Activated CD4-positive, alpha-beta memory T cell treated with anti-CD3 and anti-CD28 coated beads, Interleukin-2, amount 10 ng/mL, durations not matched to agents 7 days and 5 days (primary cell): ENCODE measurements at places on chromosomes 12 and 14. TPM values are rescaled to one million over a fixed set of nuclear protein-coding genes. Genes with fewer than 3 reads are reported as not detected.

Gene CHFR
- 78.7 TPM for total RNA-seq

Gene LRFN5
- total RNA-seq: not detected

Gene AVPR1A
- total RNA-seq: not detected

Gene RAPGEF3
- 1.4 TPM for total RNA-seq

Gene WBP11
- total RNA-seq: 92.7 TPM

Gene NFATC4
- total RNA-seq: not detected

Gene IFNG-AS1
- total RNA-seq: 0.40 TPM

Gene MANSC1
- 0.10 TPM for total RNA-seq

Gene SERPINA10
- not detected for total RNA-seq

Gene DBX2
- total RNA-seq: not detected

GRCh38 chr12:76504606-76505005 lies 55.0 kb downstream of the OSBPL8 start:
- no peak for DNase-seq

- no peak for DNase-seq
These were observed 11.5 kb upstream of the PRKAG1 start for GRCh38 chr12:49030119-49030518.

DNA sequence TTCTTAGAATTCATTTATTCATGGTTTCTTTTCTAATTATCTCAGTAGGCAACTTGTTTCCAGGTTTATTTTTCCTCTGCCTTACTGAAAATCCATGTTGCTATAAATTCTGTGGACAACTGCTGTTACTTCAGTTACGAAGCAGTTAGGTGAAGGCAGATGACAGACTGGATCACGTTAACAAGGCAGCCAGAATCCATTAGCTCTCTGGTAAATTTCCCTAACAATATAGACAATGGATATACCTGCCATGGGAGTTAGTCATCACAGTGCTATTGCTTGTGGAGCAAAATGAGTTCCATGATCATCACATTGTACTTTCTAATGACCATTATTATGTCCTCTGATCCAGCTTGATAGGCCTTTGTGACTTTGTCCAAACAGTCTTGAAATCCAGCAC lies 291.5 kb downstream of the NELL2 start:
- DNase-seq: no peak

GRCh38 chr12:104641862-104642261 lies 185.1 kb downstream of the CHST11 start:
- DNase-seq: no peak

- DNase-seq: no peak
These were observed 84.7 kb upstream of the CEP83 start for GRCh38 chr12:94544355-94544754.

GRCh38 chr14:75522983-75523318 lies 682 bp downstream of the BATF start:
- DNase-seq: no peak

GRCh38 chr12:29616664-29617406 lies 119.3 kb upstream of the OVCH1 start:
- no peak for DNase-seq

- no peak for DNase-seq
These were observed 230.2 kb downstream of the SLC41A2 start for GRCh38 chr12:104727726-104728465.

DNA sequence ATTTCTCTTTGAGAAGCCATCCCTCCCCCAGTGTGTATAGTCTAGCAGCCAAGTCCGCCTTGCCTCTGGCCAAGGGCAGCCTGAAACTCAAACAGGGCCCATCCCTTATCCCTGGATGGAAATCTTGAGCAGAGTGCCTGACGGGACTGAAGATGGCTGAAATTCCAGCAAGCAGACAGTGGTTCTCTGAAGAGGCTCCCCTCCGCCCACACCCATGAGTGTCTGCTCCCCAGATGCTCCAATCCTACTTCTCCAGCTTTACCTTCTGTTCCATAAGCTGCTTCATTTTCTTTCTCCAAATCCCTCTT lies 396.2 kb downstream of the NUAK1 start:
- no peak for DNase-seq

- no peak for DNase-seq
These were observed 113.4 kb downstream of the ETV6 start for GRCh38 chr12:11762723-11763326.

GRCh38 chr14:64191756-64192155 lies 102.4 kb downstream of the ESR2 start:
- no peak for DNase-seq

DNA sequence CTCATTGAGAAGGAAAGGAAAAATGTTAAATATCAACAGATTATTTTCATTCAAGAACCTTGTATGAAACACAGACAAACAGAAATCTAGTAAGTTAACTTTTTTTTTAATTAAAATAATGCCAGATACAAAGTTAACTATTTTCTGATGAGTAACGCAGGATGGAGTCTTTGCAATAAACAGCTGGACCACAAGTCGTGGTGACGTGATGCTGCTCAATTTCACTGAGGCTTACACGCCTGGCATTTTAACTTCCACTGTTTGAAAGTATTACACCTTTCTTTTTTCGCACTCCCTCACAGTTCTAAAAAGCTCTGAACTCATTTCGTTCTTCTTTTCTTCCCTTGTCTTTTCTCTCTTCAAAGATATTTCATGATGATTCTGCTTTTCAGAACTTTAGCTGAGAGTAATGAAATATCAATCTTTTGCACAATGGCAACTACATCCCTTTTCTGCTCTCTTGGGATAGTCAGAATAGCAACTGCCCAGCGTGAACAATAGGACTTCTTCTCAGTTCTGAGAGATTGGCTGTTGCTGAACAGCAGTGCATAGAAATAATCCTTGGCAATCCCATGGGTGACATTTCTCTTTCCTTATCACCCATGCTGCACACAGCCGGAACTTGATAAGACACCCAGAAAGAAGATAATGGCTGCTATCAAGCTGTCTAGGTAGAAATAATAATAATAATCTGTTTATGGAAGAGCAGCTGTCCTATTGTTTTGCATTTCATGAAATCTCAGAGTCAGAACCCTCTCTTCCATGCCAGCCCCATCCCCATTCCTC lies 160.5 kb downstream of the BTG1 start:
- DNase-seq: no peak

DNA sequence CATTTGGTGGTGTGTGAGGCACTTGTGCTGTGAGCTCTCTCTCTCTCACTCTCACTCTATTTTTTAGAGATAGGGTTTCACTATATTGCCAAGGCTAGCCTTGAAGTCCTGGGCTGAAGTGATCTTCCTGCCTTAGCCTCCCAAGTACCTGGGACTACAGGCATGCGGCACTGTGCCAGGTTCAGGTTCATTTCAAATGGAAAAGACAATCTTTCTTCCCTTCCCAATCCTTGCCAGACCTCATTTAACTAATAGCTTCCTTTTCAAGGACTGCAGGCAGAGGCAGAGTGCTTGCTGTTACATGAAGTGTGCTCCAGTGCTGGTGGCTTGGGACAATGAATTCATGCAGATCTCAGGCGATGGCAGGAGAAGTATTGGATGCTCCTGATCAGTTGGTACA lies 73.2 kb upstream of the BICD1 start:
- no peak for DNase-seq

DNA sequence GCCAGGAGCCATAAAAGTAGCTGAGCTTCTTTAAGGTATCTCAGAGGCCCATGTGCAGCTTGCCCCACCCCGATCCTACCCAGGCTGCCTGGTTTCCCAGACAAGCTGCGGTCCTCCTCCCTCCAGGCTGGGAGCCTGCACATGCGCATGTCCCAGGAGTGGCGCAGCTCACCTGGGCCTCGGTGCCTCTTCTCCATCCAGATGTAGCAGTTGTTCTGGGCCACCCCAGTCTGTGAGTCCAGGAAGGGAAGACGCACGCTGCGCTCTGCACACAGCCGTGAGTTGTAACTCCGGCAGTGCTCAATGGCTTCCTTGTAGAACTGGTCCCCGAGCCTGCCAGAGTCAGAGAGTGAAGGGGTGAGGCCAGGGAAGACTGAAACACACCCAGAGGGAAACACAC lies 122.3 kb downstream of the DPF3 start:
- no peak for DNase-seq

DNA sequence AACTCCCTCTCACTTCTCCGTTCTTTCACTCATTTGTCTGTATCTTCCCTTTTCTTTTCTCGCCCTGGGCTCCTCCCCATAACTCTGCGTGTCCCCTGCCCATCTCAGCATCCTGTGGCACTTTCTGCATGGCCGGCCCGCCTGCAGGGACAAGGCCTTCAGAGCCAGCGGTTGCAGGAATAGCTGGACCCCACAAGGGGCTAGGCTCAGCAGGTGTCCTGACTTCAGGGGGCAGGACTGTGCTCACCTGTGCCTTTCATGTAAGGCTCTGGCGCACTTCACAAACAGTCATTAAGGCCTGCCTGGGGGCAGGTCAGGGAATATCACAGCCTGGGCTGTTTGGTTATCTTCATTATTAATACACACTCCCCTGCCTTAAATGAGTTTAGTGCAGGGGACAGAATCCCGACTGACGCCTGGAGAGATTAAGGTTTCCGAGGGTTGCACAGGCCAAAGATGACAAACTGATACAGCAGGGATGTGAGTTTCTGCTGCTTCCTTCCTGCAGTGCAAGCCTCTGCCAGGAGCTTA lies 768.8 kb upstream of the TBX3 start:
- no peak for DNase-seq

GRCh38 chr12:31647086-31647491 lies 12.4 kb upstream of the ETFBKMT start:
- no peak for DNase-seq

DNA sequence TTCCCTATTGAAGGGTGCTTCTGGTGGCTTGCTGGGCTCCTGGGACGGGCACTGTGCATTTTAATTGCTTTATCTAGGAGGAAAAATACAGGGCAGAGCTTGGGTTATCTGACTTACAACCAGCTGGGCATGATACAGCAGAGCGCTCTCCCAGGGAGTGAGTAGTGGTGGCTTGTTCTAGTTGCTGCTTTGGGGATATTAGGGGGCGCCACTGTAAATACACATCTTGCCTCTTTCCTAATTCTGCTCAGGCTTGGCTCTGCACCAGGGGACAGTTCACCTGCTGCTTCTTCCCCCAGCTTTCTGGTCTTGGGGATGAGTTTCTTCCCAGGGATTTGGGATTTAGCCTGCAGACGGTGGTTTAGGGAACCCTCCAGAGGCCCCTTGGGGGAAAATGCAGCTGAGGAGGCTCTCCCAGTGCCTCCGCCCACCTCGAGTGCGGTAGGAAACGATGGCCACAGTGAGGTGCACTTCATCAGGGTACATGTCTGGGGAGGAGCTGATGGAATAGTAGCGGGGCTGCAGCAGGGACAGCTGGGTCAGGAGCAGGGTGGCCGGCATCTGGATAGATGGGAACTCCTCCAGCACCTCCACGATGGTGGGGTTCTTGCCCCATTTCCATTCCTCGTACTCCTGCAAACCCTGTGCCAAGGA lies 36.9 kb upstream of the FBXO21 start:
- DNase-seq: no peak

- DNase-seq: no peak
These were observed 9.2 kb downstream of the PLBD1 start for GRCh38 chr12:14558473-14558959.

DNA sequence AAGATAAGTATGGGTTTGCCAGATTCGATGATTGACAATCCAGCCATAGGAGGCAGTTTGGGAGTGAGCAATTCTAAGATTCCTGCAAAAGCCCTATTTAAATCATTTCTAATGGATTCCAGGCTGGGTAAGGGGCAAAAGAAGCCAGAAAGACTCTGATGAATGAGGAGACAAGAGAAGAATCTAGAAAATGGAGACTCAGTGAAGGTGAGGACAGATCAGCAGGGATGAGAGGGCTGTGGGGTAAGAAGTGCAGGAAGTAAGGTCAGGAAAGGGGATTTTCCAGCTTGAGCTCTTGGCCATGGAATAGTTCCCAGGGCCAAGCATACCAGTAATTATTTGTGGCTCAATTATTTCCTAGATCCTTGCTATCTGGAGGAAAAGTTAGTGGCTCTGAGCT lies 87.3 kb downstream of the TMX1 start:
- no peak for DNase-seq

- no peak for DNase-seq
These were observed 5.0 kb upstream of the NUBPL start for GRCh38 chr14:31556191-31556590.

DNA sequence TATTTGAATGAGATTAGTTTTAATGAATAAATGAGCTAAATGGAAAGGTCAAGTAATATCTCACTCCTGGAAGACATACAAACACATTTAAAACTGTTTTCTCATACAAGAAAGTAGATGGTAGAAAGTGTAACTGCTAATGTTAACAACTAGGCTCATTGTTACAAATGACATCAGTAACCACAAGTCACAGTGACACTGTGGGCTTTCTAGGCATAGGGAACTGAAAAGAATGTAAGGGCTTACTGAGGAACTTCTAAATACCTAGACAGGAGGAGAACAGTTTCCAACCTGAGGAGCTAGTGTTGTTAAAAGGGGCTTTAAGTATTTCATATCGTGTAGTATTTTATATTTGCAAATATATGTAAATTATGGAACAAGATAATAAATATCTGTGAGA lies 17.5 kb upstream of the ERGIC2 start:
- no peak for DNase-seq

DNA sequence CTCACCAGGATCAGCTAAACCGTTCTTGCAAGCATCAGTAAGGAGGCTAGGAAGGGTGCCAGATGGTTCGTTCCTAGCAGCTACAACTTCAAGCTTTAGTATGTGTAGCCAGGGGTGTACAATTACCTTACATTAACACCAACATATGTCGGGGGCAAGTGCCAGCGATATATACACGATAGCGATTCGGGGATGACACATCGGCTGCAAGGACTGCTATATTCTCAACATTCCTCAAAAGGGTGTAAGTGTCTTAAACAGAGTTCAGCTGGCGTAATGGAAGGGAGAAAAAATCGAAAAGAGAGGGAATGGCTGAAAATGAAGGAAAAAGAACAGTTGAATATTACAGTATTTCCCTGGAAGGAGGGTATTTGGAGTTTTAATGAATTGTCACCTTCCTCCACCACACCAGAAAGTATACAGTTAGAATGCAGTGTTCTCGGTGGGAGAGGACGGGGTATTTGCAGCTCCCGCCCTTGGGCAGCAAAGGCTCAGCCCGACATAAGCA lies 545 bp downstream of the LIMA1 start:
- no peak for DNase-seq

DNA sequence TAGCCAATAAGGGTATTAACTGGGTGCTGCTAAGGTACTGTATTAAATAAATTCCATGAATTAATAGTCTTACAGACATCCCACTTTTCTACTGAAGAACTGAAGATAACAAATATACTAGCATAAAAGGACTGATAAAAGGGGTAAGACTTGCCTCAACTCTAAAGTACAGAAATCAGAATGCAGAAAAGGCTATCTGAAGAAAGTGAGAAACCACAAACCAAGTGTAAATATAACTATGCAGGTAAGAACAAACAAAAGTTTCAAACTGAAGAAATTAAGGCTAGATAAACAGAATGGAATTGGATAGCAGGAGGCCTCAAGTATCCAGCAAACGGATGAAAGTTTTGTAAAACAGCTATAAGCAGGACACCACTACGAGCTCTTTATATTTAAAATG lies 29.5 kb downstream of the YAF2 start:
- DNase-seq: no peak

GRCh38 chr14:89540009-89540829 lies 123.2 kb upstream of the FOXN3 start:
- no peak for DNase-seq

DNA sequence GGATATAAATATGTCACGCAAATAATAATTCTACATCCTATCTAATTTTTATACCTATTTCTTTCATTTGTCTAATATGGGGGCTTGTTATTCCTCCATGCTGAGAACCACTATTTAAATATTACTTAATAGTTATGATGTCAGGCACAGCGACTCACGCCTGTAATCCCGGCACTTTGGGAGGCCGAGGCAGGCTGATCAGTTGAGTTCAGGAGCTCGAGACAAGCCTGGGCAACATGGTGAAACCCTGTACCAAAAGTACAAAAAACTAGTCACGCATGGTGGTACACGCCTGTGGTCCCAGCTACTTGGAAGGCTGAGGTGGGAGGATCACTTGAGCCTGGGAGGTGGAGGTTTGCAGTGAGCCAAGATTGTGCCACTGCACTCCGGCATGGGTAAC lies 45.2 kb downstream of the GXYLT1 start:
- DNase-seq: no peak
